Central memory CD8-positive, alpha-beta T cell (primary cell): ENCODE measurements at places on chromosomes 12 and 14.

GRCh38 chr12:44993161-44993560, 57.7 kb downstream of the DBX2 start:
- DNase-seq = no peak

DNA sequence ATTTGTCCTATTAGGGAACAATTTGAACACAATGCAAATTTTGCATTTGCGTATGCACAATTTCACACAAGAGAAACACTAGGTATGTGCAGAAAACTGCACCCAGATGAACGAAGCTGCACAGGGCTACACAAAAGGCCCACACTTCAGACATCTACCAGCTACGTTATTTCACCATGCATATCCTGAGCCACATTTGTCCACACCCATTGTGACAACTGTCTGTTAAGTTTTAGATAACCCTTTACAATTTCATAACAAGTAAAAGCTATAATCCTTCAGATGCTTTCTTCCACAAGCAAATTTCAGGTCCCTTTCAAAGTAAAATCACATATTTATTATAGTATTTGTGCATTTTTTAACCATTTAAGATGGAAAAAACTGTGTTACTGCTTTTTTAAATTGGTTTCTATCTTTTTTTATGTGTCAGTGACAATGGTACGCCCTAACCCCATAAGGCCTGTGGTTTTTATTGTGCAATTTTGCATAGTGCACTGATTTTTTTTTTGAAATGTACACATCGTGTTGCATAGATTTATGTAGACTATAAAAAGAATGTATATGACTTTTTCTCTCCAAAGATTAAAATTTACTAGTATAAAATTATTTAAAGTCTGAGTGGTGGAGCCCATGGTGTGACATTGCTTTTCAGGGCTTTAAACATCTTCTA, 87.8 kb upstream of the BTG1 start:
- DNase-seq = no peak

DNA sequence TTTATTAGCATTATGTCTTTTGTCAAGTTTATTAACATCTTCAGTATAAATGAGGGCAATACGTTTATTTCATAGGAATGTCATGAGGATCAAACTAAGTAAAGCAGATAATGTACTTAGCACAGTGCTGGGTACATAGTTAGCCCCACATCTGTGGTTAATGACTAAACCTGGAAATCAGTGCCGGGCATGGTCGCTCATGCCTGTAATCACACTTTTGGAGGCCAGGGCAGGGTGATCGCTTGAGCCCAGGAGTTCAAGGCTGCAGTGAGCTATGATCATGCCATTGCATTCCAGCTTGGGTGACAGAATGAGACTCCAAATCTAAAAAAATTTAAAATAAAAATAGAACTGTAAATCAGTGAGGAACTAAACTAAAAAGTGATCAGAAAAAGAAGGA, 44.8 kb upstream of the GUCY2C start:
- no peak for DNase-seq

- no peak for DNase-seq
These were observed at the start of gene OLR1 for GRCh38 chr12:10171973-10172728. OLR1 (minus strand) TSS chr12:10172132; CDS start chr12:10172077, 55 bp downstream.

GRCh38 chr14:66939409-66939808, 249.8 kb upstream of the GARIN2 start:
- no peak for DNase-seq

DNA sequence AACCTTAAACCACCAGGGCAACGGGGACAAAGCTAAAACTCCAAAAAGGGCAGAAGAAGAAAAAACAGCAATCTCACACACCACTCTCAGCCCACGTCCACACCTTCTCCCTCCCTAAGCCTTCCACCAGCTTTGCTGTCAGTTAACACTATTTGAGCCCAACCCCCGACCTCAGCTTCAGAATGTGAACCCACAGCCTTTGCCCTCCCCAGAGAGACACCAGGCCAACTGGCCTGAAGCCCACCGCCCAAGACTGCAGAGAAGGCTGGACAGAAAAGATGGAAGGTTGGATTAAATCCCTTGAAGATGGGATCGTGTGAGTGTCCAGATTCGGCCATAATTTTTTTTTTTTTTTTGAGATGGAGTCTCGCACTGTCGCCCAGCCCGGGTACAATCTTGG, 22.4 kb downstream of the IRF2BPL start:
- no peak for DNase-seq

DNA sequence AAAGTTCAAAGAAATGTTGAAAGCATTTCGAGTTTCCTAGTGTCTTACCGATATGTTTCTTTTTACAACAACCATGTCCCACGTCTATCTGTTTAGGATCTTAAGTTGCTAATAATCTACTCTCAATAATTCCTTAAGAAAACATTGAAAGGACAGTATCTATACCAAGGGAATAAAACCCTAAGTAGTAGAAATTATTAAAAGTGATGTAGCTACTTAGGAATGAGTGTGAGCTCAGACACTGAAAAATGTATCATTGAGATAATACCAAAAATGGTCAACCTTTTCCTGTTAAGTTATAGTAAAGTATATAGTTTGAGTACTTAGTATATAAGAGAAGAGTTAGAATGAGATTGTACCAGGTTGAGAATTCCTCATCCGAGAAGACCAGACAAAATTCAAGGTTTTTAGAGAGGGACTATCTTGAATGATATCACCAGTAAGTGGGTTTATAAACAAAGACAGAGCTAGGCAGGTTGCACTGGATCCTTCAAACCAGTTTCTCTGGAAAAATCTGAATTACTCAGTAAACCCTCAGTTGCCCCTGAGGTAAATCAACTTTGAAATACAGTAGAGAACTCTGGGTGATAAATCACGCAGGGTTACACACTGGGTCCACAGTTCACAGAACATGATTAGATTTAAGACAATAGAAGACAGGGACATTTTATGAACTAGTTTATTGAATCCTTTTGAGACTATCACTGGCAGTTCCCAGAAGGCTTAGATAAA, 96.8 kb downstream of the ERGIC2 start:
- DNase-seq = no peak
